Left forelimb (tissue), 1 donor: ENCODE measurements at places on chromosomes 7 and 10.

GRCh38 chr10:4370376-4370775 is 455.6 kb upstream of the AKR1E2 start:
- DNase-seq: no peak

DNA sequence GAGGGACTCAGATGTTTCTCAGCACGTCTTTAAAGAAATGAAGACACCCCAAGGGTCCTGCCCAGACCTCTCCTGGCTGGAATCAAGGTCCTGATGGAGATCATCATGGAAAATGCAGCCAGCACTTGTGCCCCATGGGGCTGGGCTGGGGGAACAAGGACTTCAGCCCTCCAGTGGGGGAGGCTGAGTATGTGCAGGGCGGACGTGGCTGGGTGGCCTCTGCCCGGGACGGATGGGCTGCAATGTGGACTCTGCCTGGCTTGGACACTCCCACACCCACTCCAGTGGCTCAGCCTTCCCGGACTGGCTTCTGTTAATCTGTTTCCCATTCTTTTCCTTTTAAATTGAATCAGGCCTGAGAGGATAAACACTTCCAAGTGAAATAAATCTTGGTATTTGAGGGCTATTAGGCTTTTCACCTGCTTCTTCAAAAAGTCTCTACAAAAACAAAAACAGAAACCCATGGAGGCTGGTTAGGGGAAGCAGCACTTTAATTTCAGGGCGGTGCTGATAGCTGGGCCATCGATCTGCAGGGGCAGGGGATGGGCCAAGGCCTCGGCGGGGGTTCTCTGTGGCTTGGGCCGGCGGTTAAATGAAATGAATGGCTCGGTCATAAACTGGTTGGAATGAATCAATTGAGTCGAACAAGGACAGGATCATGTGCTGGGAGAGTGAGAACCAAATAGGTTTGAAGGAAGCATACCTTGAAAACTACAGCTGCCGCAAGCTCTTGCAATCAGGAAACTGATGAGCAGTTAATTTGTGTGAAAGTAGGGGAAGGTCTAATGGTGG is 51.4 kb downstream of the ADARB2 start:
- no peak for DNase-seq

DNA sequence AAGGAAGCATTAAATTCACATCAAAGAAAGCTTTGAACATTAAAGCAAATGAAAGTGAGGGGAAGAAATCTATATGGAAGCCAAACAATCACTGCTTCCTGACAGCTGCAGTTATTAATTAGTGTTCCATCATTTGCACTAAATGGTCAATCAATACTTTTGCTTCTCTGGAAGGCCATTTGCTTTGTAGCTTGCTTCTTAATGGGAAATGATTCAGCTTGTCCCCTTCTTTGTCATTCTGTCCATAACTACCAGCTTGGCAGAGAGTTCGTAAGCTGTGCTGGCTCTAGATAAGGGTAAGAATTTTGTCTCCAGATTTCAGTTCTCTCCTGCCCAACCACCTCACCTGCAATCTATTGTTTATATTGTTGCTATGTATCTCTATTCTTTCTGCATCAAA is 596.6 kb downstream of the CNTNAP2 start:
- DNase-seq: no peak

DNA sequence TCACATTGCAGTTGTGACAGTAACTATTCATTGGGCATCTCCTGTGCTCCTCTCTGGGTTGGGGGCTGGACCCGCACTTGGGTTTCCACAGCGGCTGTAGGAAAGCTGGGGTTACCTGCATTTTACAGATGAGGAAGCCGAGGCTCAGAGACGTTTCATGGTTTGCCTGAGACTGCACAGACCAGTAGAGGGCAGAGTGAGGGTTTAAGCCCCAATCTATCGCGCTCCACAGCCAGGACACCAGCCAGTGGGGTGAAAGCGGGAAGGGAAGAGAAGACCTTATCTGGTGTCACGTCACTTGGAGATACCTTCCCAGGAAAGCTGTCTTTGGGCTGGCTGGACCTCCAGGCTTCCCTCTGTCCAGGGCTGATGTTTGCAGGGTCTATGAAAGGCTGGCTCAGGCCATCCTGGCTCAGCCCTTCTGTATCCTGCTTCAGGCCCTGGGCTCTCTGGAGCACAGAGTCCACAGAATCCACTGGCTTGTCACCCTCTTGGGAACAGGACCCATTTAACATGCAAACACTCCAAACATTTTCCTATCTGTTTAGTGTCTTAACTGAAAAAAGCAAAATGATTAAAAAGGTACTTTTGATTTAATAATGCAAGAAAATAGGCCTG is 167.7 kb downstream of the EMX2 start:
- no peak for DNase-seq

DNA sequence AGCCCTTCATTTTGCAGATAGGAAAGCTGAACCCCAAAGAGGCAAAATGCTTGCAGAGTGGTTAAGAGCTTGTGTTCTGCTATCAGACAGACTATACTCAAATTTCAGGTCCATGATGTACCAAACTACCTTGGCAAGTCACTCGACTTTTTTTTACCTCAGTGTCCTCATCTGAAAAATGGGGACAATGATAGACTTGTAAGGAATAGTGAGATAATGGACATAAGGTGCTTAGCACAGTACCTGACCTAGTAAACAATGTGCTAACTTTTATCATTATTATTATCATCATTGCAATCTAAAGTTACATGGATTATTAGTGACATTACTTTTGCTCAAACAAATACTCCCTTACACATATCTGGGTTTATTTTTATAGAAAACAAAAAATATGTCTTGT is 79.4 kb upstream of the ARID5B start:
- DNase-seq: no peak

GRCh38 chr10:80122746-80123145 is 9.8 kb upstream of the PLAC9 start:
- no peak for DNase-seq

GRCh38 chr10:21655687-21656086 is 121.7 kb downstream of the MLLT10 start:
- no peak for DNase-seq

DNA sequence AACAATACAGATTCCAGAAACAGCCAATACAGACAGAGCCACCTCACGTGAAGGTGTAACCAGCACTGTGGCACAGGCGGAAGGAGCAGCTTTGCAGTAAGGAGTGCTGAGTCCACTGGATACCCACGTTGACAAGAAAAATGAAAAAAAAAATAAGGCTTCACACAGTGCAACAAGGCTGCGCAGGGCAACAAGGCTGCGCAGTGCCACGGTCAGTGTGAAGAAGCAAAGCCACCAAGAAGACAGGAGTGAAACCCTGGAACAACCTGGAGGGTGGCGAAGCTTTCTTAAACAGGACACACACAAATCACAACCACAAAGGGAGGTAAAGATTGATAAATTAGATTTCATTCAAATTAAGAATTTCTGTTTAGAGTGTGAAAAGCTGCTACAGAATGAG is 204.0 kb downstream of the MAD1L1 start:
- no peak for DNase-seq

DNA sequence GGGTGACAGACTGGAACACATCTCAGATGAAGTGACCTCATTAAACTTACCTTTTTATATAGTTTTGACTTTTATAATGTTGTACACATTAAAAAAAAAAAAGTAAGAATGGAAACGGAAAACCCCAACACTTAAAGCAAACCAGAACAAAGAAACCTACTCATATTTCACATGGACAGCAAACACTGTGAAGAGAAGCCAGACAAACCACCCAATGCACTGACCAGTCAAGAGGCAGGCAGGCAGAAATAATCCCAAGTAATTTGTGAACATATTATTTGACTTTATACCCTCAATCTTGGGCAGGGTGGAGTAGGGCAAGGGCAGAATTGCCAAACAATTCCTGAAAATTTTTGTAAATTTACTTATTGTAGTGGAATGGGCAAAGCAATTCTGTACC is 39.8 kb downstream of the WAPL start:
- DNase-seq: no peak

GRCh38 chr7:44068054-44068453 is 2.7 kb upstream of the PGAM2 start:
- DNase-seq: no peak

DNA sequence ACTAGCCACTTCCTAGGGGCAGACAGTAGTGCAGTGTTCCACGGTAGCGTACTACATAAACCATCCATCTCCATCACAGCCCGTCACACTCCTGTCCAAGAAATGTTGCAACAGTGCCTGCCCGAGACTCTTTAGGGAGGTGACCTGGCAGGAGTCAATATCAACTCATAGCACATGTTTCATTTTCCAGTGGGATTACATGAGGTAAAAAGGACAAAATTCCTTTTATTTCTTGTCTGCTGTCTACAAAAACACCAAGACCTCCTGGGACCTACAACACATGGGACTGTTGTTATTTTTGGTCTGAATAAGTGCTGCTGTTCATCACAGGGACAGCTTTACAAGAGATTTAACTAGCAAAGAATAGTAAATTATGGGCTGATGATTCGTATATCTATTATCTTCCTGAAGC is 99.9 kb downstream of the MPP7 start:
- DNase-seq: no peak

GRCh38 chr10:16761300-16761699 is 55.9 kb downstream of the RSU1 start:
- DNase-seq: no peak

GRCh38 chr7:111653846-111654245 is 91.6 kb upstream of the IMMP2L start:
- no peak for DNase-seq

DNA sequence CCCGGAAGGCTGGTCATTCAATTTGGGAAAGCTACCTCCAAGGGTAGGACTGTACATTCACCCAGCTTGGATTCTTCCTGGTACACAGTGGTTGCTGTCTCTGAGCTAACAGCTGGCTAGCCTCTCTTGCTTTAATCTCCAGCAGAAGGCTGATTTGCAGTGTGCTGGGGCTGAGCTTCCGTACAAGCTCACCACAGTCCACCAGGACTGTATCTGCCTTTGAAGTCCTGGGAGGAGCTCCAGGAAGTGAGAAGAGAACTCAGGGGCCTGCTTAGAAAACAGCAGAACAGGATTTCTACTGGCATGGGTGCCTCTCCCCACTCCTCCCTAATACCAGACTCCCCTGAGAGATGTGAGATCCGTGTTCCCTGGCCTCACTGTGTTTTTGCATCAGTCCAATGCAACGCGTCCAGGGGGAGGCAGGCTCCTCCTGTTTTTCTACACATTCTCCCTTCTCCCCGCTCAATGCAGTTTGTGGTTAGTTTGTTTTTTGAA is 6.6 kb downstream of the AFAP1L2 start:
- DNase-seq: no peak

DNA sequence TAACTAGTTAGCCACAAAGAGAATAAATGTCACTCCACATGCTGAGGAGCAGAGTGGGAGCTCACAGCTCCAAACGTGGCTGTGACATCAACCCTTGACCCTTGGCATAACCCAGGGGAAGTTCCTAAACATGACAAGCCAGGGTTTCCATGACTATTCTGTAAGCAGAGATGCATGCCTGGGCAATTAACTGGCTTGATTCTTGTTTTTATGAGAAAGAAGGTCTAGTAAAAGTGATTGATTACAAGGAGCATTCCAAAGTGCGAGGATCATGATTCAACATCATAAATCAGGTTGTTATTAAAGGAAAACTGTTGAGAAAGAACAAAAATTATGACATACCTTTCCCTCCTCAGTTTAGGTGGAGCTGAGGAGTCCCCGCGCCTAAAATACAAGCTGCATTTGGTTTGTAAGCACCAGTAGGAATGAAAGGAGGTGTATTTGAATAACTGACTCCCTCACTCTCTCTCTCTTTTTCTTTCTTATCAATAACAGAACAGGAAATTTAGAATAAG is 108.4 kb downstream of the SFMBT2 start:
- no peak for DNase-seq

DNA sequence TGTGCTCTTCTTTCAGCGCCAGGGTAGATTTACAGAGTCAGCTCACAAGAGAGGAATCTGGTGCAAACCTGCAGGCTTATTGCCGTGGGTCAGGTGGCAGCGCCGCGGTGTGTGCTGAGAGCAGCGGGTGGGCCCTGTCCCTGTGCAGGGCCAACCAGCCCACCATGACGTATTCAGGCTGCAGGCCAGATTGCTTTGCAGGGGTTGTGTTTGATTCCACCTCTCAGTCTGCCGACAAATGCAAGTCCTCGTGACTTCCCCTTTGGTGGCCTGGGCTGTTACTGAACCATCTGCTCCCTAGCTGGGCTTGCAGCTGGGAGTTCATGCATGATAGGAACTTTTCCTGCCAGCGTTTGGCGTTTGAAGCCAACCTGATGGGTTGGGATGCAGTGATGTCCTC is 66.7 kb upstream of the LEP start:
- DNase-seq: peak; percentile 58

DNA sequence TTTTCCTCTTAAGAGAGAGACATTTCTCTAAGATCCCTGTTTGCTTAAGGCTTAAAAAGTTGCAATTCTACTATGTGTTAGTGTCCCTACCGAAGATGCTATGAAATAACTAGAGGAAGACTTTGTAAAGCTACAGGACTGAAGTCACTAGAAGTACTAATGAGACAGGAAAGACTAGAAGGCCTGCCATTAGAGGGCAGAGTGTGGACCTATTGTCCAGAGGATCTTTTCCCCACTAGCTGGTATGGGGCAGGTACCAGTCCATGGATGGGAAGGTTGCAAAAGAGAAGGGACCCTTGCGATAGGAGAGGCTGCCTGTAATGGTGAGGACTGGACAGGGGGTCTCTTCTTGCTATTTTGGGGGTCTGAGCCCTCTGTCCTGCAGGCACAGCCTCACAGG is 178.1 kb downstream of the TMEM178B start:
- no peak for DNase-seq

DNA sequence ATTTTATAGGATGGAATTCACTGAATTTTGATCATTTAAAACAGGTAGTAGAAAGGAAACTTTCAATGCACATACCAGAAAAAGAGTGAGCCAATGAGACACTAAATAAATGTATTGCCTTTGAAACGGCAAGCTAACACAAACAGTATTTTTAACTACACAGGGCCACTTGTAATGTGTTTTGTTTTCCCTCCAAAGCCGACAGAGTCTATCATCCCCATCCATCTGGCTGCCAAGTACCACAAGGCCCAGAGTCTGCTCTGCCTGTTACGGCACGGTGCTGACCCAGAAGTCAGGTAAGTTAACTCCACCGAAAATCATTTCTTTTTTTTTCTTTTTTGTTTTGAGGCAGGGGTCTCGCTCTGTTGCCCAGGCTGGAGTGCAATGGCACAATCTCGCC is 1.5 kb downstream of the ANKRD61 start:
- no peak for DNase-seq

- no peak for DNase-seq
Measured at GRCh38 chr10:23540401-23541030, 101.6 kb downstream of the OTUD1 start.

DNA sequence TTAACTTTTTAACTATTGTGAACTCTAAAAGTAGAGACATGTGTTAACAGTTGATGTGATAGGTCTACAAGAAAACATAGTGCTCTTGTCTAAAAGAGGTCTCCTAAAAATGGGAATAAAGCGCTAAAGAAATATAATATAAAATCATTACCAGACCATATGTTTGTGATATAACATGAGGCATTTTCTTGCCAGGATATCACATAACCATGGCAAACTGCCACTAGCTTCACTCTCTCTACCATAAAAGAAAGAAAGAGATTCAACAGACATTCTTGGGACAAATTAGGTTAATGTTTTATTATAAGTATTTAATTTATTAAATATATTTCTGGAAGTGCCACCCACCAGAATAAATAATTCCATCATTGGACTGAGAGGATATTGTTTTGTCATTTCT is 115.0 kb downstream of the TMEM26 start:
- DNase-seq: no peak

GRCh38 chr10:64873959-64874358 is 1352.8 kb downstream of the REEP3 start:
- no peak for DNase-seq
